OCI-M1 (cell line): ENCODE measurements at places on chromosomes 5 and 9.

DNA sequence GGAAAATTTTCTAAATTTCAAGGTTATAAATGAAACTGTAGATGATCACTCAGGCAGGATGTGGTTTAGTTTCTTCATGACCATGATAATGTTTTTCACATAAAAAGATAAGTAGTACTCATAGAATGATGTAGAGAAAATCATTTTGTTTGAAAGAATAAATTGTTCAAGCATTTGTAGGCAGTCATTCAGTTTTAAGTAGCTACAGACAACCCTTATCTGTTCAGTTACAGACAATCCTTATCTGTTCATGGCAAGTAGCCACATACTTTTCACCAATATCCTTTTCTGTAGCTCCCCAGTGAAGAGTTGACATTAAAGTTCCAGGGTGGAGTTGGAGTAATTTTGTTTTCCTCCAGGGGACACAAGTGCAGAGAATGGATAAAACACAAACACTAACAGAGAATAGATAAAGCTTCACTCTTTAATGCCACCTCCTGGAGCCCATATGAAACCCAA lies 278.1 kb upstream of the TNC start:
- DNase-seq: peak; percentile 85

GRCh38 chr9:99859243-99859980 lies 37.7 kb downstream of the NR4A3 start:
- DNase-seq: no peak

GRCh38 chr5:147051193-147051592 lies 172.6 kb upstream of the PPP2R2B start:
- DNase-seq: peak; percentile 5

- DNase-seq: no peak
These were observed 151.2 kb downstream of the TTC39B start for GRCh38 chr9:15155826-15156225.

DNA sequence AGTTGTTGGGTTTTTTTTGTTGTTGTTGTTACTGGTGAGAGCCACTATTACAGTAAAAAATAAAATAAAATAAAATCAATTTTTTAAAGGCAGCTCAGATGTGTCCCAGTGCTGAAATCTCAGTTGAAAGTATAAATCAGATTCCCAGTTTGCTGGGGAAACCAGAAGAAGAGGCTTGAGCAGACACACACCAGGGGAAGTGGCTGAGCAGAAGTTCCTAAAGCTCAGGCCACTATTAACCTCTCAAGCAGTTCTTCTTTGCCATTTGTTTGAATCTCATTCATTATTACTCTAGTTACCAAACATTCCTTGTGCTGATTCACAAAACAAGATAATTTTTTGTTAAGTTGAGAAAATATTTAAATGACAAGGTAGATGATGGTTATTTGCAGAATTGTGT lies 70.9 kb upstream of the ZSWIM6 start:
- no peak for DNase-seq

DNA sequence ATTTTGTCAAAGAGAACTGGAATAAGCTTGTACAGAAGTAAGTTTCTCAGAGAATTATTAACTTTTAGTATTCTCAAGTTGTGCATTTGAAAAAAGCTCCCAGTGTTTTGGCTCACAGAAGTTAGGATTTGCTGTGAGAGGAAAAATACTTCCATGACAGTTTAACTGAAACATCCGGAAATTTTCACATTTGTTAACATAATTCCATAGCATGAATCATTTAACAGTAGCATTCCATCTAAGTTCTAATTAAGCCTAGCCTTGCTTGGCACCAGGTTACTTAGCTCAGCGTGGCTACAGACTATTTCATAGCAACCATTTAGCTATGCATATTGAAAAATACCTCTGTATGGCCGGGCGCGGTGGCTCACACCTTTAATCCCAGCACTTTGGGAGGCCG lies 90.8 kb downstream of the LNPEP start:
- DNase-seq: no peak

DNA sequence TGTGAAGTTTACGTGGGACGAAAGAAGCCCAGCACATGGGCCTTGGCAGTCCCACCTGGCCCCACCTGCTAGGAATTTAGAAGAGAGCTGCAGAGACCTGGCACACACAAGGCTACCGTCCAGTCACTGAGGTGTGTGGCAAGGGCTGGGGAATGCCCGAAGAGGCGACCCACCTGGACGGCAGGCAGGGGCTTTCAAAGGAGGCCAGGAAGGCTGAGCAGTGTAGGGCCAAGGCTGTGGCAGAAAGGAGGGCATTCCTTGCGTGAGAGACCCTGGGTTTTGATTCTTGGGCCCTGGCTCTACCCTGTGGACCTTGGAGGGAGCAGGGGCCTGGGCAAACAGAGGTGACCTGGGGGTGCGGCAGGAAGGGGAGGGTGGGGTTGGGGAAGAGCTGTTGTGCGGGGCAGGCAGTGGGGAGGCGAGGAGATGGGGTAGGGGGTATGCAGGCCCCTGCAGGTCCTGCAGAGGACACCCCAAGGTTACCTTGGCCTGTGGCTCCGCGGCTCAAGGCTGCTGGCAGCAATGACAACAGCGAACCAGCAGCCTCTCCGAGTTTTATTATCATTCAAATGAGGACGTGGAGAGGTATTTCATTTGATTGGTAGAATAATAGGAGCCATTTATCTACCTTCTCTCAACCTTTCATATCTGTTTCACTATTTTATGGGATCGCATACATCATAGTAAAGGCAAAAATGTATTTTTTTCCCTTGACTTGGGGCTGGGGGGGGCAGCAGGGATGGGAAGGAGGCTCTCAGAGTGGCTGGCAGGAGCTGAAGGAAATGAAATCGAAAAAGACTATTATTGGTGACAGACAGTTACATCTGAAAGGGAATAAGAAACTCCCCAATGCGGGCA lies 24.8 kb downstream of the TSPAN17 start:
- DNase-seq: no peak

GRCh38 chr9:89940625-89941024 lies 335.8 kb downstream of the GADD45G start:
- DNase-seq: no peak

GRCh38 chr5:58937031-58937681 lies 354.3 kb downstream of the RAB3C start:
- DNase-seq: no peak

GRCh38 chr9:138025908-138026307 lies 148.3 kb downstream of the CACNA1B start:
- DNase-seq: no peak

GRCh38 chr9:117744856-117745389 lies 40.7 kb downstream of the TLR4 start:
- DNase-seq: no peak

DNA sequence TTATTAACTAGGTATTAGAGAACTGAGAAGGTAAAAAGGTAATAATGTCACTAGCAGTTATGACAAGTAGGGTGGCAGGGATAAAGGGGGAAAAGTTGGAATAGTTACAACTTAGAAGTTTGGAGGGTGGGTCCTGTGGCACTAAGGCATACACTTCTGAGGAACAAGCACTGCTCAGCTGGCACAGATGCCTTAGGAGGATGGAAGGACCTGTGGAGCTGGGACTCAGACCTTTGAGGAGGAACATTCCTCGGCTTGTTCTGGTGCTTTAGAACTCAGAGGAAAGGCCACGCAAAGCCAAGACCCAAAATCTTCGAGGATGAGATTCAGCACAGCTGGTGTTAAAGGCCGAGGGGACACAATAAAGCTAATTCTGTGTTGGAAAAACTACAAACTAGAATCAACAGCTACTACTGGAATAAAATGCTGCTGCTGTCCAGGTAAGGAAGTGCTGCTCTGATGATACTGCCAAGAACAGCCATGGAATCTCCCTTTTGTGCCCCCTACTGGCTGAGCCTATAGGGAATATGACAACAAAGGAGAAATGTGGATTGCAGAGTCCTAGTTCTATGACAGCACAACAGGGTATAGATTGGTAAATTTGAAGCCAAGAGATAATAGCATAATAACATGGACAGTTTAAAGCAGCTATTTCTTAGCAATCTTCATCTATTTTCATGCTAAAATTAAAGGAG lies 126.7 kb downstream of the SLC25A46 start:
- peak; percentile 65 for DNase-seq

DNA sequence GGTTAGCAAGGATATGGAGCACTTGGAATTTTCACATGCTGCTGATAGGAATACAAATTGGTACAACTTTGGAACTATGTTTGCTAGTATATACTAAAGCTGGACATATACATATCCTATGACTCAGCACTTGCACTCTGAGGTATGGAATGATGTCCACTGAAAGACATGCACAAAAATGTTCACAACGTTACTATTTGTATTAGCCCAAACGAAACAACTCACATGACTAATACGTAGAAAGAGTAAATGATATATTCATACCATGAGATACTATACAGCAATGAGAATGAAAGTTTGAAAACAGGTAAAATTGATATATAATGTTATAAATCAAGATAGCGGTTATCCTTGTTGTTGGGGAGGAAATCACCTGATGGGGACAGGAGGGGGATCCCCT lies 45.5 kb upstream of the CDC42SE2 start:
- DNase-seq: no peak

DNA sequence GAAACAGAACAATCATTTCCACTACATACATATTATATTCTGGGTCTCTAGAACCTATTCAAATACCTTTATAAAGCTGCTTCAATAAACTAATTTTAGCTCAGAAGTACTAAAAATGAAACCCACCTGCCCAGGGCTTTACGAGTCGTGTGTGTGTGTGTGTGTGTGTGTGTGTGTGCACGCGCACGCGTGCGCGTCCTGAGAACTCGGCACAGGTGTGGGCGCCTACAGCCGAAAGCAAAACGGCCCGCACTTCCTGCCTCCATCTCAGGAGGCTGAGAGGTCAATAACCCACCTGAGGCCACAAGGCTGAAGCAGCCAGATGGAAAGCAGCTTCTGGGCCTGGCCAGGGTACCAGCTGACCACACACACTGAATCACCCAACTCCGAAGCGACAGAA lies 3.0 kb downstream of the CLPTM1L start:
- DNase-seq: no peak

DNA sequence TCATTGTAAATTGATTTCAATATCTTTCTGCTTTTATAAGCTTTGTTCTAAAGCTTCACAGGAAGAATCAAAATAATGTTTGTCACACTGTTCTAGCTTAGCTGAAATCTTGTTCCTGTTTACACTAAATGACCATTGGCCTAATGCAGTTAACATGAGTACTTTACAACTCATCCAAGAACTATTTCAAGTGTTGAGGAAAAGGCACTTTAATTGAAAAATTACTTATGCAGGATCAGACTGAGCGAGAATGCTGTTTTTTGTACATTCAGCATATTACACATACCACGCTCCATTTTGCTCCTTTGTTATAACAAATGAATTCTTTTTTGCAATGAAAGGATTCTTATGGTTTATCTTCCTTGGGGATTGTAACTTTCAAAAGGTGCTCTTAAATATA lies 22.4 kb upstream of the SMIM15 start:
- DNase-seq: no peak

GRCh38 chr5:16082053-16082452 lies 97.5 kb downstream of the MARCHF11 start:
- no peak for DNase-seq

DNA sequence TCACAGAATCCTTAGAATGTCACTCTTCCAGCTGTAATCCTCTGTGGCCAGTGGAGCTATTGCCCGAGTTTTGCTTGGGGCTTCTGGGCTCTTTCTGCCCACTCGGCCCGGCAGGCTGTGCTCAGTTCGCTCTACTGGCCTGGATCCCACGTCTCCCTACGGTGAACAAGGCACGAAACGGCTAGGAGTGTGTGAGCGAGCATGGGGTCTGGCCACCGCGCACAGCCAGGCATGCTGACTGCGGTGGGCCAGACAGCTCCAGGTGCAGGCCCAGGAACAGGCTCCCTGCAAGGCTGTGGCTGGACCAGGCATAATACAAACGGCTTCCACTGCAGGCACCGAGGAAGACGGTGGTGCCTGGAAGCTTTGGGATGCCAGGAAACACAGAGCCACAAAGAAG lies 2035.5 kb upstream of the ACO1 start:
- no peak for DNase-seq

- no peak for DNase-seq
These were observed 67.5 kb downstream of the RXRA start for GRCh38 chr9:134393582-134394280.

DNA sequence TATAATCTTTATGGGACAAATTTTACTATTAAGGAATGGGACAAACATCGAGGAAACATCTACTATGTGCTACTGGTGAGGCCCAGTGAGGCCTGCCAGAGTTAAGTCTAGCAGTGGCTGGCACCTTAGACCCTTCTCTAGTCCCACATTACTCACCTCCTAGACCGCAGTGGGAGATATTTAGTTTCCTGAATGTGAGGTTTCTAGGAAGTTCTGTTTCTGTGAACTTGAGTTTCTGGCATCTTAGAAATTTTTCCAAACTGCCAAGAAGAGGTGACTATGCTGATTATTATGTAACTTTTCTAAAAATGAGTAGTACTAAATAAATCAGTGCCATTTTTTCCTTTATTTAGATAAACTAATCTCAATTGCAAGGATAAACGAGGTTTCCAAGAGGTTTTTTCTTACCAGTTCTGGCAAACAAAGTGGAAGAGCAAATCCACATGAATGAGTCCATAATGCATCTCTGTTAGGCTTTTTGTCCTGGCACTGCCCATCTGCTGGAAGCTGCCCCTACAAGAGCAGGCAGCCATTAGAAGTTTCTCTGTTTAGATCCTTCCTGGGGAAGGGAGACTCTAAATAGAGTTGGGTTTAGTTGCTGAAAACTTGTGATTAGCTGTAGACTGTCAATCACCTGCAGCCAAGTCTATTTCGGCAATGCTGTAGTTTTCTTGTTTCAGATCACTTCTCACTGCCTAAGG lies 348.7 kb downstream of the MAN2A1 start:
- peak; percentile 12 for DNase-seq

DNA sequence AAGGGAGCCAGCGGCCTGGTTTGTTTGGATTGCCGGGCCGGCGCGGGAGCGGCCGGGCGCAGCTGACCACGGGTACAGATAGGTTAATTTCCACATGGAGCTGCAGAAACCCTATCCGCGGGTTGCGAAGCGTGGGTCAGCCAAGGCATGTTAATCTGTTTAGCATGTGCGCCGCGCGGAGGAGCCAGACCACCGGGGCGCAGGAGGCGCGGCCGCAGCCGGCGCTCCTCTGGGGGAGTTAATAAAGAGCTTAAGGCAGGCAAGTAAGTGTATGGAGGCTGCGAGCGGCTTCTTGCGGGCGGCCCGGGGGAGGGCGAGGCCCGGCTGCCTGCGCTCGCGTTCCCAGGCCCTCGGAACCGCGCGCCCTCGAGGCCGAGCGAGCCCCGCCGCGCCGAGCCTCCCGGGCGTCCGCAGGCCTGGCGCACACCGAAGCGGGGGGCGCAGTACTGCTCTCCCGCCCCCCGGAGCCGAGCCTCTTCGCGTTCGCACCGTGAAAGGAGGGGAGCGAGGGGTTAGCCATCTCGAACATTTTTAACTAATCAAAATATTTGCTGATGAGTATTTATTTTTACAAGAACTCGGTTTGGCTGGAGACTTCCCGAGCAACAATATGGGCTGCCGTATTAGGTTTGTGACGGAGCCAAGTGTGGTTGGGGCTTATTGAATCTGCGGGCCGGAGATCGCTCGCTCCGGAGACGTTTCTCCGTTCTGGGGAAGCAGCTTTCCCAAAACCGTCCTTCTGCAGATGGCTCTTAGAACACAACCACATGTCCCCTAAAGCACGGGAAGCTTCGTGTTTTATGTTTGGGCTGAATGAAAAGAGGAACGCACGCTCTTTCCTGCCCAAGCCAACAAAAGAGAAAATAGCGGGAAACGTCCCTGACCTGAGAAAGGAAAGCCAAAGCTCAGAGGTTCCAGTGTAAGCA lies 28.8 kb downstream of the FOXD1 start:
- no peak for DNase-seq
